Stromal cell of bone marrow (primary cell): ENCODE measurements at places on chromosomes 16 and 17.
A peak's percentile ranks its signal among the peaks of the same experiment; 100 is the strongest.

GRCh38 chr16:27237219-27238015 lies 31.2 kb downstream of the NSMCE1 start:
- no peak for DNase-seq

- no peak for DNase-seq
Observed at GRCh38 chr16:86514481-86515376, 4.4 kb downstream of the FOXF1 start.

- no peak for DNase-seq
Observed at GRCh38 chr17:42547698-42548069, 5.0 kb upstream of the HSD17B1 start.

DNA sequence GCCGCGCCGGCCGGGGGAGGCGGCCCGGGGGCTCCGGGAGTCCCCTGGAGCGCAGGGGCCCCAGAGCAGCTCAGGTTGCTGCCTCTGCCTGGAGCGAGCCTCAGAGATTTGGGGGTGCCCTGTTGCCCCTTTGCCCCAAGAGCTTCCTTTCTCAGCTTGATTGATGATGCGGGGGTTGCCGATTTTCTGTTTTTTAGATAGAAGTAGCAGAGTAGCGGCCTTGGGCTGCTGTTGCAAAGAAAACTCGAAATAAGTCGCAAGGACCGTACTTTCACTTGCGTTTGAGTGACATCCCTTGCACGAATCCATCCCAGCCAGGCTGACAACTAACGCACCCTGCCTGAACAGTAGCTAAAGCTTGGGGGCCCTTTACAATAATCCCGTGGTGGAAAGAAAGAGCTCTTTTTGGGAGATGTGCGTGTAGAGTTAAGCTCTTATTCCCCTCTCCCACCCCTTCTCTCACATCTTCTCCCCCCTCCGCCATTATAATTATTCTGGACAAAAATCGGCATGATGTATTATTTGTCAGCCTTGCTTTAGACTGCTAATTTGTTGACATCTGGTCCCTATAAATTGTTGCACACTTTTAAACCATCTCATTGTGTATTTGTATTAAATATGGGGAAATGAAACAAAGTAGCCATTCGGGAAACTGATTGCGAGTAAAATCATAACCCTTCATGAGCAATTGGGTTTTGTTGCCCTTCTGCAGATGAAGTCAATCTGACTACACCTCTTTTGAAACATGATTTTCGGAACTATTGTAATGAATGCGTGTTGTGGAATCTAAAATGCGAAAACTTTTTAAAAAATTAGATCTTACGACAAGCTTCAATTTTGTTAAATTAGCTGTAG lies 873 bp downstream of the USP10 start:
- DNase-seq, result no peak

DNA sequence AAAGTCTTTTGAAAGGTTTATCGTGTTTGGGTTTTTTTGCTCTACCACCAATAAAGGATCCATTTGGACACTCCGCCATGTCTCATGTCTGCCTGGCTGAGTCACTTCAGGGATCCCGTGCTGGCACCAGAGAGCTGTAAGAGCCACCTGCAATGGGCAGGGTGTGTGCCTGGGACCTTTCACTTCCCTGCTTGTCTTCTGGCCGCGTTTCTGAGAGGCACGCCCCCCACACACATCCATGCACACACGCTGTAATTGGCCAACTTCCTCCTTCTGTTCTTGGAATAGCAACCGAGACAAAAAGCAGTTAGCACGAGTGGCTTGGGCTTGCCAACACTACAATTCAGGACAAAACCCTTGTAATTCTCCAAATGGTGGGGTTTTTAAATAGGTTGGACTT lies 9.8 kb upstream of the SOST start:
- no peak for DNase-seq

DNA sequence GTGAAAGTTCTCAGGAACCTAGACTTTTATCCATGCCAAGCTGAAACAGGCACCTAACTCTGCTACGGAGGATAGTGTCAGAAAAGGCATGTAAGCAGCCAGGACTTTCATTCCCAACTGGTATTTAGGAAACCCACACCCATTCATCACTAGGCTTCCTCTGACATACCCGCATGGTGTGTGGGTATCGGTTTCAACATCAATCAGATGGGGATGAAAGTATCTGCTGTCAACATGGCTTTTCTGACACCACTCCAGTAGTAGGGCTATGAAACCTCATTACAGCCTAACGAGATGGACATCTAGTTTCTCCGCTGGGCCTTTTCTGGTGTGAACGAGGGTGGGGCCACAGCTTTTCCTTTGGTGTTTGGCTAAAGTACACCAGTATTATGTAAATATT lies 1178.3 kb downstream of the CDH11 start:
- no peak for DNase-seq

DNA sequence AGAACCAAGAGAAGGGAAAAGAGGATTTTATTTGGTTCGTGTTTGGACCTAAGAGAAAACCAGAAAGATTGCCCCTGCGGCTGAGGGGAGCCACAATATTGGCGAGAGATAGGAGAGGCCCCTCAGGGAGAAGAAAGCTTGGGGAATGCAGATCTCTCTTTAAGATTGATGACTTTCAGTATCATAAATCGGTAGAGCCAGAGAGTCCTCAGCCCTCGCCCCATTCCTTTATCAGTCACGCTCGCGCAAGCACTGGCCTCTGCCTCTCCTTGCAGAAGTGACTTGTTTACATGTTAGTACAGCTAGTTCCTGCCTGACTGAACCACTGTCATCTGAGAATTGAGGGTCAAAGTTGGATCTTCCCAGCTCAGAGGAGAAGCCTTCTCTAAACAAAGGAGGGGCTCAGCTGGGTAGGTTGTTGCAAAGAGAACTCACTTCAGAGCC lies 21.5 kb upstream of the KRT19 start:
- DNase-seq, result no peak

- DNase-seq, result no peak
Observed at GRCh38 chr17:16273499-16273898, 56.5 kb downstream of the PIGL start.

DNA sequence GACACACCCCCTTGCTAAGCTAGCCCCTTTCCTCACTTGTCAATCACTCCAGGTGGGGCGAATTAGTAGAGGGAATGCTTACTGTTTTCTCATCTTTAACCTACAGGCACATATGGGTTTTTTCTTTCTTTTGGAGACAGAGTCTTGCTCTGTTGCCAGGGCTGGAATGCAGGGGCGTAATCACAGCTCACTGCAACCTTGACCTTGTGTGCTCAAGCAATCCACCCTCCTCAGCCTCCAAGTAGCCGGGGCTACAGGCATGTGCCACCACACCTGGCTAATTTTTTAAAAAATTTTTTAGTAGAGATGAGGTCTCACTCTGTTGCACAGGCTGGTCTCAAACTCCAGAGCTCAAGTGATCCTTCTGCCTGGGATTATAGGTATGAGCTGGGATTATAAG lies 38.7 kb upstream of the RHBDL3 start:
- DNase-seq, result no peak

GRCh38 chr17:68578236-68578635 lies 22.9 kb downstream of the FAM20A start:
- no peak for DNase-seq

DNA sequence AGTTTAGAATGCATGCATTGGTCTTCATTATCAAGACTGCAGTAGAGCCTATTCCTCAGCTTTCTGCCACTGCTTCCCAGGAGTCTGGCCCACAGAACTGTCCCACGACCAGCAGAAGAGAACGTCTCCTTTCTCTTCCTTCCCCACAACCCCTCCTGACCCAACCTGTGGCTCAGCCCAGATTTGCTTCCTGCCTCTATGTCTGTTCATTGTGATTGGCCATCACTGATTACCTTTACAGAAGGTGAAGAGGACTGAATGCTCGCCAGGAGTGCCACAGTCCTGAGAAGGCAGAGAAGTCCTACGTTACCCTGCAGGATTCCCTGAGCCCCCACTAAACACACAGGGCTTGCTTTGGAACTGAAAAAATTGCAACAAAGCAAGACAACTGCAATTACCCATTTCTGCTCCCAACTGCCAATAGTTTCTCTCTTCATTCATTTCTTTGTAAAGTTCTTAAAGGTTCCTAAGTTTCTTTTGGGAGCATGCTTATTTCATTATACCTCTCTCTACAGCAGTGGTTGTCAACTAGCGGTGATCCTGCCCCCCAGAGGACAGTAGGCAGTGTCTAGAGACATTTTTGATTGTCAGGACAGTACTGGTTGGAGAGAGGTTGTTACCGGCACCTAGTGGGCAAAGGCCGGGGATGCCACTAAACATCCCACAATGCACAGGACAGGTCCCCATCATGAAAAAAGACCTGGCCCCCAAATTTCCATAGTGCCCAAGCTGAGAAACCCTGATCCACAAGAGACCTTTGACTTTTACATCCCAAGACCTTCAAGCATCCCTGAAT lies 4.5 kb upstream of the NAT9 start:
- no peak for DNase-seq

DNA sequence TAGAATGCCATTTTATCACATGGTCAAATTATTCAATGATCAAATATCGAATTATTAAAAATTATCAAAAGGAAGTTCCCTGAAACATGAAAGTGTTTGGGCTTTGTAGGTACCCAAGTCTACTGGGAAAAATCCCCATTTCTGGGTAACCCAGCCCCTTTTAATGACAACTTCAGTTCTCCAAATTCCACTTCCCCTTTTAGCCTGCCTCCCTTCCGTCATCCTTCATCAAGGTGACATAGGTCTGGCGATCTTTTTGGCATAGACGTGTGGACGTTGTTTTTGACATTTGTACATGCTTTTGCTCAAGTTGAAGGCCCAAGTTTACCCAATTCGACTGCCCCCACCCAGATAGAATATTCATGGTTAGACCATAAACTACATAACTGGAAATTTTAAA lies 660.9 kb downstream of the MAF start:
- no peak for DNase-seq

- DNase-seq, result no peak
Observed at GRCh38 chr17:39599665-39600231, 8.0 kb downstream of the NEUROD2 start.

GRCh38 chr17:77058016-77058415 lies 82.8 kb upstream of the SEC14L1 start:
- DNase-seq, result no peak

DNA sequence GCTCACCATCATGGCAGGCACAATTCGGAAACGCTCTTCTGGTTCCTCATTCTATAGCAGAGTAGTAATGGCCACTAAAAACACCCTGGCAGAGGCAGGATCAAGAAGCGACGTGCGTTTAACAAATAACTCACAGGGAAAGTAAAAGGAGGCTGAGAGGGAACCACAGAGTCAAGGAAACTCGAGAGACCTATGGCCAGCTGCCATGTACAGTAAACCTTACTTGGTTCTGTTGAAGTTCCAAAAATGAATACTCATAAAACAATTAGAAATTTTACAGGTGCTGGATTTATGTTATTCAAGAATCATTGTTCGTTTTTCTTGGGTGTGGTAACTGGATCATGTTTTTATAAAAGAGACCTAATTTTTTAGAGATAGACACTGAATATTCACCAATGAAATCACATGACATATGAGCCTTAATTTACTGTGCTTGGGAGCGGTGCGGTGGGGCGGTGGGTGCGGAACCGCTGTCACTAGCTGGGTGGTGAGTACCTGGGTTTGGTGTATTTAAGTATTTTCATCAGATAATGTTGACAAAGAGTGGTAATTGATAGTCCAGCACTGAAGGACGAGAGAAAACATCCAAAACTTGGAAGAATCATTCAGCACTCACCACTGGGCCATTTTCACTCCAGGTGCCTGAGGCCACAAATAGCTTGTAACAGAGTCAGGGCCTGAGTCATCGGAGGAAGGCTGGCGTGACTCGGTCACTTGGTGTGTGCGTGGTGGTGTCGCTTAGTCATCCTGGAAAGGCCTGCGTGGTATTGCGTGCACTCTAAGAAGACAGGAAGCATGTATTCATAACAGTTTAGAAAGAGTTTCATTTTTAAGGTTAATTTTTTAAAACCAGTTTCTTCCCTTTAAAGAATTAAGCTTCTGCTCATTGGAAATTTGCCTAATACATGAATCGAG lies 135.4 kb upstream of the CHMP6 start:
- peak; percentile 97 for DNase-seq

GRCh38 chr17:76530095-76530723 lies 7.3 kb downstream of the CYGB start:
- DNase-seq, result peak; percentile 80

DNA sequence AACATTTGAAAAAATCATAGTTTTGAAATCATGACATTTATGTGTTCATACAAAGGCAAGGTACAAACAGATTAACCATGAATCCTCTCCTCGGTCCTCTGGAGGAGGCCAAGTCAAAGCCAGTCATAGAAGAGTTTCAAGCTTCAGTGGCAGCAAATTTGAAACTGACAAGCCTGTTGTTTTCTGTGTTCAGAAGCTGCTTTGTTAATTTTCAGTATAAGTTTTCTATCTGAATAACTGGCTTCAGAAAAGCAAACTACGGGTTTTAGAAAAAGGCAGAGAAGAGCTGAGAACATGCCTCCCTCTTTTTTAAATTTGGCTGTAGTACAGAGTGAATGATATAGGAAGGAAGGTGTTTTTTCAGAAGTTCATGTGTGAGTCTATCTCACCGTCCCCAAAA lies 79.6 kb upstream of the CLEC18B start:
- DNase-seq, result no peak

DNA sequence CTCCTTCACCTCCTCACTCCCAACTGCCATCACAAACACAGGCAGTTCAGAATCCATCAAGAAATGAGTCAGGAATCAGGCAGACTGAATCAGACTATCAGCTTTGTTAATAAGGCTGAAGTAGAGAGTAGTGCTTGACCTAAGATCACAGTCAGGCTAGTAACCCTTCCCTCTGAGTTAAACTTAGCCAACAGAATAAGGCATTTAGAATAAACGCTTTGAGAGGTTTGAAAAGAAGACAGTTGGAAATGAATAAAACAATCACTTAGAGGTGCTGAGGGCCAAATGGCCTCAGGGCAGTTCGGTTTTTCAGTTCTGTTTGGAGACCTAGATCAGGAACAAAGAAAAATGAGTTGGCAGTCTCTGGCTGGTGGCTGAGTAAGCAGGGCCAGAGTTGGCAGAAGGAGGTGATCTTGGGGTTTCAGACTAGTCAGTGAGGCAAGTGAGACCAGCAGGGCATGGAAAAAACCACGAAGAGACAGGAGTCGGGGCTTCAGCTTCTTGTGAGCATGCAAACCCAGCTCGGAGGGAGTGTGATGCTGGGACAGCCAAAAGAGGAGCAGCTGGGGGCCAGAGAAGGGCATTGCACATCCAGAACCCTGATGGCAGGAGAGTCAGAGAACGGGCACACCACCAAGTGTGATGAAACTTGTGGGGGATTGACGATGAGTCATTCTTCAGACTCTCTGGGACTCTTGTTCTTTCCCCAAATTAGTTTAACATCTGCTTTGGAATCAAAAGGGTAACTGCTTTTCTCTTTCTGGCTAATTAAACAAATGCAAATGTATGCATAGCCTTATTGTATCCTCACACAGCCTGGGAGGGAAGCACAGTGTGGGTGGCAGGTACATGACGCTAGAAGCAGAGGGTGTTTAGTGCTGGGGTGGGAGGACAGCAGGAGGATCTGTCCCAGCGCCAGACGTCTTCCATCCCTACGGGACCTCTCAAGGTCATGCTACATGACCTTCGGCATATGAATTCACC lies 54.8 kb downstream of the SPECC1 start:
- DNase-seq, result peak; percentile 92

- DNase-seq, result no peak
Observed at GRCh38 chr17:48022901-48023300, 14.7 kb downstream of the COPZ2 start.
